ENCODE measurements at places on chromosomes 5 and 9. TPM values are rescaled to one million over a fixed set of nuclear protein-coding genes. Genes with fewer than 3 reads are reported as not detected.

CNTFR gene
- total RNA-seq = 13.0 TPM

ANKRD33B gene
- 0.45 TPM for total RNA-seq

DNA sequence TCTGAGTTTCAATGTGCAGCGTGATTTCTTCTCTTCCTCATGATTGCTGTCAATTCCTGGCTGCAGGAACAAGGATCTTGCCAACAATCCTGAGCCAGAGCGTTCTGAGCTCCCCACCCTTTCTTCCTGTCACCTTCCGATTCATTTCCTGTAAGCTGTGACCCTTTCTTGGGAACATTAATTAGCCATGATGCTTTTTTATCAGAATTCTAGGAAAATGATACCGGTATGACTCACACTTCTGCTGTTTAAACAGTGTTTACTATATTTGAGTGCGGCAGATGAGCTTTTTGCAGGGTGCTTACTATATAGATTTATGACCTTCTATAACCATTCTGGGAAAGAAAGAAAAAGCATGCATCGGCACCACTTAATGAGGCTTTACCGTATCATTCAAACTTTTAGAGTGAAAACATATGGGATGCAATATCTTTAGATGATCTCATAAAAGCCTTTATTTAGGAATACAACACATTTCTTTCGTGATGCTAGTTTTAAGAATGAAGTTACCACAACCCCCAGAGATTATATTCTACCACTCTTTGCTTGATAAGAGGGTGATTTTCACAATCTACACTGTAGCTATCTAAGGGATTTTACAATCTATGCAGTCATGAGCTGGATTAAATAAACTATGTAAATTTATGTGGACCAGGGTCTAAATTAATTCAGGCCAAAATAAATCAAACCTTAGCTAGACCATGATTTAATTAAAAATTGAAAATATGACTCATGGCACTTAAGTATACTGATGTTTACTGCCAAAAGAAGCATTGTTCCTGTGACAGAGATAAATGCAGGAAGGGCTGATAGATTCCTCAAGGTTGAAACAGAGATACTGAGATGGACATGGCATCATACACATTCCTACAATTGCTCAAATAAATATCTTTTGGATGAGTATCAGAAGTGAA is 38.0 kb upstream of the OSMR start:
- no peak for DNase-seq

DNA sequence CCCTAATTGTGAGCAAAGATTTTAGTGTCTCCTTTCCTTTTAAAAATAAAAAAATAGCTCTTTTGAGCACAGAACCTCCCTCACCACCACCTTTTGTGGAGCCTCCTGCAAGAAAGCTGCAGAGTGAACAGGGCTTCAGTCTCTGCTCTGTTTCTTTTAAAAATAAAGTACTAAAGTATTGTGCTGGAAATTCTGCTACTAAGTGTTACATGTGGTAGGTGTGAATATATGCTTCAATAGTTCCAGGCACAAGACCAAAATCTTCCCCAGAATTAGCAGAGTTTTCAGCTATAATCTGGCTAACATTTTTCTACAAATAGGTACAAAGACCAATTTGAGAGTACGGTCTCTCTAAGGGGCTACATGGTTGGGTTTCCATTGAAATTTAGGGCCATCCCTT is 40.3 kb upstream of the NFIB start:
- no peak for DNase-seq

DNA sequence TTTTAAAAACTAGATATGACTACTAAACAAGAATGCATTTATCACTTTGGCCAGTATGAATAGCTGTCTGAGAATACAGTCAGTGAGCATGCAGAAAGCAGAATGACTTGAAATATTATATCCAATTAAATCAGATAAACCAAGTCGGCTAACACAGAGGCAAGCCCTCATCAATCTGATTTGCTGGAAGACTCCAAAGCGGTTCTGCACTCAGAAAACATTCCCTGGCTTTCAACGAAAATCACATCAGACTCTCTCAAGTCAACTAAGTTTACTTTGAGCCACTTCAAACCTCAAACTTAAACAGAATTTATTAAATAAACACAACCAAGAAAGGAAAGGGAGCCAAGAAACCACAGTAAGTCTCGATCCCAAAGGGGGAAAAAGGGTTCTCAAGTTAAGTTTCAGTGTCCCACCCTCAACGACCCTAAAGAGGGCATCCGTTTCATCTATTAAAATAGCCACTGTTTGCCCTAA is 1.4 kb downstream of the MYO10 start:
- no peak for DNase-seq

- DNase-seq = no peak
These were observed 22.6 kb upstream of the HK3 start for GRCh38 chr5:176921714-176922113.

- DNase-seq = peak; percentile 51
These were observed 674 bp downstream of the LHFPL2 start for GRCh38 chr5:78647838-78648358.
